ENCODE measurements at places on chromosomes 7 and 10.

DNA sequence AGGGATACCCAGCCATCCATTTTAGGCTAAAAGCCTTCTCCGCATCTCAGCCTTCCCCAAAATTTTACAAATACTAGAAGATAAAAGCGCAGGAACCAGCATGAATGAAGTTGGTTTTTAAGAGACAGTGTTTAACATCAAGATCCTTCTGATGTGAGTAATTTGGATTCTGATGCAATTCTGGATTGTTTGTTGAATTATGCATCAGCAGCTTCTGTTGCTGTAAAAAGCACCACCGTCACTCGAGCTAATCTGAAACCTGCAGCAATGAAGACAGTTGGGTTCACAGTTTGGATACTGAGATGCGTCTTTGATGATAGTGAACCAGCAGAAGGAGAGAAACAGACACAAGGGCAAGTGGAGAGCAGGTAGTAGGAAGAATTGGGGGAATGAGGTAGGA, 179.2 kb downstream of the PLXNA4 start:
- no peak overlapping the region for H3K4me3 ChIP-seq
- H3K36me3 ChIP-seq: no peaks in the 10 kb centered on the region
- no peaks in the 10 kb centered on the region for H3K4me1 ChIP-seq
- no peak for DNase-seq
- H3K27ac ChIP-seq: no peak overlapping the region

- no peak overlapping the region for H3K27ac ChIP-seq
- H3K4me3 ChIP-seq: no peak overlapping the region
These were observed 3.5 kb downstream of the MTPAP start for GRCh38 chr10:30345611-30346010.

DNA sequence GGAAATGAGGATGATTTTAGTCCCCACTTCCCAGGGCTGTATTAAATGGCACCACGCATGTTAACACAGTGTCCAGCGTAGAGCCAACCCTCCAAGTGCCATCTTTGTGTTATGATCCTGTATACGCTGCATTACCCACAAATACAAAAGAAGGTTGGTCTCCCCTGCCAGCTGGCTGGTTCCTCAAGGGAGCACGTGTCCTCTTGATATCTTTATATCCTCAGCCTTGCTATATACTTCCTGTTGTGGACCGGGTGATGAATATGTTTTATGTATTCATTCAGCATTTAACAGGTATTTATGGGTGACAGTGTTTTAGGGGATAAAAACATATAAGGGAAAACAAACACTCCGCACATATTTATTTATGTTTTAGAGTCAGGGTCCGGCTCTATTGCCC, 23.2 kb upstream of the PRRT4 start:
- H3K27me3 ChIP-seq: no peaks in the 10 kb centered on the region
- H3K27ac ChIP-seq: no peak overlapping the region
- H3K4me3 ChIP-seq: no peak overlapping the region
- no peaks in the 10 kb centered on the region for H3K36me3 ChIP-seq

- H3K27me3 ChIP-seq: no peaks in the 10 kb centered on the region
- no peaks in the 10 kb centered on the region for H3K4me1 ChIP-seq
- no peak for DNase-seq
- no peak overlapping the region for H3K27ac ChIP-seq
- no peak overlapping the region for H3K4me3 ChIP-seq
These were observed 332.5 kb downstream of the ZWINT start for GRCh38 chr10:56028298-56029132.

GRCh38 chr10:111370101-111370500, 293.3 kb downstream of the ADRA2A start:
- H3K27ac ChIP-seq: no peak overlapping the region
- H3K4me3 ChIP-seq: no peak overlapping the region
- H3K27me3 ChIP-seq: peaks cover 2% of the 10 kb centered on the region
- DNase-seq: peak; percentile 31
- no peaks in the 10 kb centered on the region for H3K36me3 ChIP-seq

- H3K4me1 ChIP-seq: no peaks in the 10 kb centered on the region
- no peaks in the 10 kb centered on the region for H3K27me3 ChIP-seq
- no peak overlapping the region for H3K4me3 ChIP-seq
- no peak for DNase-seq
- H3K36me3 ChIP-seq: peaks cover 3% of the 10 kb centered on the region
These were observed 64.6 kb upstream of the ELN start for GRCh38 chr7:73963252-73963822.

DNA sequence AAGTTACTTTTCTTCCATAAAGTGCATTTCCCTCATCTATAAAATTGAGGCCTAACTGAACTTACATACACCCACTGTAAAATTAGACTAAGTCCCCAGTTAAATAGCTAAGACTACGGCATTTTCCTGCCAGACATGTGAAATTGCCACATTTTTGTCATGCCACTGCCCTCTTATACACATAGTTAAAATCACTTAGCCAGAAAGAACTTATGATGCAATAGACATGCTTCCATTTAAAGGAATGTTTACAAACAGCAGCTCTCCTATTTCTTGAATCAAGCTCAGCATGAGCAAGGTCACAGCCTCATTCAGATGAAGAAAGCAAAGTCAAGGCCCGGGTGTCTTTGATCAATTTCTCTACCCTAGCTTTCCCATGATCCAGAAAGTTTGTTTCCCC, 175.7 kb downstream of the LRRN3 start:
- no peak overlapping the region for H3K4me3 ChIP-seq
- no peaks in the 10 kb centered on the region for H3K27me3 ChIP-seq
- no peaks in the 10 kb centered on the region for H3K4me1 ChIP-seq
- DNase-seq: no peak
- H3K27ac ChIP-seq: no peak overlapping the region

DNA sequence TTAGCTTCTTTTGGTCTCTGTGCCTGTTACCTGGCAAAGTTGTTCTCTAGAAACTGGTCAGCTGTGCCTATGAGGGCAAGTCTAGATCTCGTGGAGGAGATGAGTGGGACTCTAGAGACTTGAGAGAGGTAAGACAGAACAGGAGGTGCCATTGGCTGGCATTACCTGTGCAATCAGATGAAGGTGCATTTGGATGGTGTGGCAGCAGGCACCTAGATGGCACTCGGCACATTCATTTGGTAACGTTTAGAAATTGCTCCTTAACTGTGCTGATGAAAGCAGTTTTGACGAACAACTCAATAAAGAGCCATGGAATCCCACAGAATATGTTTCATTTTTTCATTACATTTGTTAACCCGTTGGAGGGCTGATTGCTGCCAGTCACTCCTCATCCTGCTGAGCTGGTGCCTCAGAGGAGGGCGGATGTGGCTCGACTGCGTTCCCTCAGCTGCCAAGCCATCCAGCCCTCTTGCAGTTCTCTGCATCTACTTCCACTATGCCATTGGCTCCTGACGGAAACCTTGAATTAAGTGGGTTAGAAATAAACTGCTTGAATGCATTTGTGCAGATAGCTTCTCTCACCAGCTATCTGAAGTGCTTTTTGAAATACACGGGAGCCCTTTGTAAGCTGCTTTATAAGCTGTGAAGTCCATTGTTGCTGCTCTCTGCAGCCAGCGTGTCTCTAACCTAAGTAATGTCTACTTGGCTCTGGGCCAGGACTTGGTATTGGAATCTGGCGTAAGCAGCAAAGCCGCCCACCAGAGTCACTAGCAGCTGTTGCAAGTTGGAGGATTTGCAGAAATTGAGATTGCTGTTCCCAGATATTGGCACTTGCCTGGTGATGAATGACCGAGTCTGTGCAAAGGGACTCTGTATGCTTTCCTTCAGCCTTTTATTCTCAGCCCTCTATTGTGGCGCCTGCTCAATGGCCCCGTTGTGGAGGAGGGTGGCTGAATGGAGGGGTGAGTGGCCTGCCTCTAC, 87.4 kb downstream of the LRRC4 start:
- H3K4me1 ChIP-seq: peaks cover 3% of the 10 kb centered on the region
- H3K36me3 ChIP-seq: peaks cover 7% of the 10 kb centered on the region
- no peaks in the 10 kb centered on the region for H3K27me3 ChIP-seq
- no peak overlapping the region for H3K4me3 ChIP-seq
- no peak overlapping the region for H3K27ac ChIP-seq

GRCh38 chr7:28739826-28740225, 218.3 kb downstream of the TRIL start:
- H3K27ac ChIP-seq: no peak overlapping the region
- H3K4me3 ChIP-seq: peak overlapping the region; percentile 6
- H3K4me1 ChIP-seq: no peaks in the 10 kb centered on the region
- H3K36me3 ChIP-seq: peaks cover 4% of the 10 kb centered on the region
- no peaks in the 10 kb centered on the region for H3K27me3 ChIP-seq

- no peaks in the 10 kb centered on the region for H3K4me1 ChIP-seq
- H3K27me3 ChIP-seq: no peaks in the 10 kb centered on the region
- H3K27ac ChIP-seq: no peak overlapping the region
- peaks cover 8% of the 10 kb centered on the region for H3K36me3 ChIP-seq
- DNase-seq: peak; percentile 31
- no peak overlapping the region for H3K4me3 ChIP-seq
These were observed 69.8 kb downstream of the ORC5 start for GRCh38 chr7:104137971-104138370.

DNA sequence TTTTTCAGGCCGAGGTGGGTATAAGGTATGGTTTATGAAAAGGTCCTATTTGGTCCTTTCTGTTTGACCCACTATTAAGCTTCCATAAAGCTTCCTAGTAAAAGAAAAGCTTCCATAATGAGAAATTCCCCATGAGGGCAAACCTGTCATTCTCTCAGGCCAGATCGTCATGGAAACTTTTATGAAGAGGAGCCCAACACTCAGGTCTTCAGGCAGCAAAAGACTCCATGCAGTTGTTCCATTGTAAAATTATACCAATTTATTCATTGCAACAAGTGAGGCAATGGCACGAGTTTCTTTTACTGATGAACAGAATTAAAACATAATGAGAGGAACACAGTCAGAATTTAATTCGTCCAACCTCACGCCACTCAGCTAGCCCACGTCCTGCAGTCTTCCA, 188.6 kb downstream of the MTERF1 start:
- no peak for DNase-seq
- no peak overlapping the region for H3K27ac ChIP-seq
- no peak overlapping the region for H3K4me3 ChIP-seq
- no peaks in the 10 kb centered on the region for H3K27me3 ChIP-seq

GRCh38 chr10:101566333-101567164, 21.5 kb downstream of the POLL start:
- H3K4me3 ChIP-seq: peak overlapping the region; percentile 41
- peak; percentile 60 for DNase-seq
- H3K27ac ChIP-seq: no peak overlapping the region

- peaks cover 2% of the 10 kb centered on the region for H3K36me3 ChIP-seq
- H3K27ac ChIP-seq: no peak within 1 kb of the TSS
- no peak for DNase-seq
- peaks cover 11% of the 10 kb centered on the region for H3K4me1 ChIP-seq
These were observed at the start of gene NPSR1 for GRCh38 chr7:34657632-34658268. NPSR1 (plus strand) TSS chr7:34658218; CDS start chr7:34658413, 195 bp downstream.

GRCh38 chr7:150857276-150858055, 5.1 kb downstream of the AOC1 start:
- H3K4me1 ChIP-seq: no peaks in the 10 kb centered on the region
- H3K4me3 ChIP-seq: no peak overlapping the region
- peak; percentile 10 for DNase-seq
- no peaks in the 10 kb centered on the region for H3K27me3 ChIP-seq
- no peaks in the 10 kb centered on the region for H3K36me3 ChIP-seq

GRCh38 chr7:138125598-138126111, 49.4 kb downstream of the AKR1D1 start:
- peaks cover 19% of the 10 kb centered on the region for H3K36me3 ChIP-seq
- H3K4me3 ChIP-seq: no peak overlapping the region
- H3K27me3 ChIP-seq: no peaks in the 10 kb centered on the region
- peaks cover 2% of the 10 kb centered on the region for H3K4me1 ChIP-seq
- DNase-seq: no peak
- no peak overlapping the region for H3K27ac ChIP-seq

- no peak overlapping the region for H3K27ac ChIP-seq
- no peaks in the 10 kb centered on the region for H3K36me3 ChIP-seq
- H3K27me3 ChIP-seq: no peaks in the 10 kb centered on the region
- H3K4me1 ChIP-seq: peaks cover 2% of the 10 kb centered on the region
These were observed 41.4 kb upstream of the GTF2I start for GRCh38 chr7:74615933-74616780.

DNA sequence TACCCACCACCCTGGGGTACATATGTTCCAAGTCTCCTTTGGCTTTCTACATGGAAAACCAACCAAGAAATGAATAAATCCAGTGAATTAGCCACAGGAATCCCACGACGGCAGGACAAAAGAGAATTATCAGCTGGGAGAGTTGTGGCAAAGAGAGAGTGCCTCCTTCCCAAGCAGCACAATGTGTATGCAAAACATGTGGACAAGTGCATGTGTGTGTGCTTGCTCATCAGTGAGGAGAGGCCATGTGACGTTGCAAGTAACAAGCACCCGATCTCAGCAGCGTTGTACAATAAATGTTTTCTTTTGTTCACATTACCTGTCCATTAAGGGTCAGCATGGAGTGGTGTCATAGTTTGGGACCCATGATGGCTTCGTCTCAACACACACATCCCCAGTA, 50.0 kb upstream of the EMX2 start:
- no peaks in the 10 kb centered on the region for H3K4me1 ChIP-seq
- no peaks in the 10 kb centered on the region for H3K27me3 ChIP-seq
- no peak overlapping the region for H3K27ac ChIP-seq

GRCh38 chr10:78321500-78321899, 287.8 kb downstream of the RPS24 start:
- DNase-seq: no peak
- no peak overlapping the region for H3K27ac ChIP-seq
- H3K4me1 ChIP-seq: no peaks in the 10 kb centered on the region
- no peak overlapping the region for H3K4me3 ChIP-seq
- H3K27me3 ChIP-seq: no peaks in the 10 kb centered on the region

DNA sequence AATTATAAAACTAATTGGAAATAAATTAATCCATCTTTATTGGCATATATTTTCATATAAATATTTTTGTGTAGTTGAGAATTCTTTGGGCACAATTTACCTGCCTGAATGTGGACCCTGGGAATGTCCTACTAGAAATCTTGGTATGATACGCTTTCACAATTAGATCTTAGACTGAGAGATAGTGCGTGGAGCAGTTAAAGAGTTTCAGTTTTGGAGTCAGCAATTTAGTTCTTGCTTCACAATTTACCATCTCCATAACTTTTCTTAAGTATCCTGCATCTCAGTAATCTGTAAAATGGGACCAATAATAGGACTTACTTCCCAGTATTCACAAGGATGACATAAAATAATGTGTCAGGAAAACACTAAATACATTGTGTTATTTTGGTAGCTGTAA, 2.0 kb downstream of the MTPN start:
- H3K36me3 ChIP-seq: no peaks in the 10 kb centered on the region
- H3K4me1 ChIP-seq: no peaks in the 10 kb centered on the region
- no peaks in the 10 kb centered on the region for H3K27me3 ChIP-seq
- no peak overlapping the region for H3K27ac ChIP-seq

GRCh38 chr10:58348571-58349033, 13.8 kb downstream of the UBE2D1 start:
- H3K4me3 ChIP-seq: no peak overlapping the region
- no peak overlapping the region for H3K27ac ChIP-seq
- H3K4me1 ChIP-seq: peaks cover 3% of the 10 kb centered on the region
- no peak for DNase-seq

DNA sequence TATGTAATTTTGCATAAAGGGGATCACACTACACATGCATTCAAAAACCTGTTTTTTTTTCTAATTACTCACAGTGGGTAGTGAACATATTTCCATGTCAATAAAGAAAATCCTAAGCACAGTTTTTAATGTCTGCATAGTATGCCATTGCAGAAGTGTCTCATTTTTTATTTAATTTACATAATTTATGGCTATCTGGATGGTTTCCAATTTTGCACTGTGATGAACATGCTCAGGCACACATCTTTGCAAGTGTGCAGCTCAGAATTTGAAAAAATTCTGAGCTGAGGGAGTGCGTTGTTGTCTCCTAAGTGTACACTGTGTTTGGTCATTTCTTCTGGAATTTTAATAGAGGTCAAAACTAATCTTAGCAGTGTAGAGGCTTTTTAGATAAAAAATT, 2.2 kb downstream of the NPFFR1 start:
- no peaks in the 10 kb centered on the region for H3K36me3 ChIP-seq
- no peak overlapping the region for H3K27ac ChIP-seq
- no peak overlapping the region for H3K4me3 ChIP-seq

All from H9 (cell line).